Hepatocyte (in vitro differentiated cells): ENCODE measurements at places on chromosomes 6 and 20.
A peak's percentile ranks its signal among the peaks of the same experiment; 100 is the strongest.

GRCh38 chr6:111122458-111123286 is 35.4 kb downstream of the SLC16A10 start:
- DNase-seq, result no peak

DNA sequence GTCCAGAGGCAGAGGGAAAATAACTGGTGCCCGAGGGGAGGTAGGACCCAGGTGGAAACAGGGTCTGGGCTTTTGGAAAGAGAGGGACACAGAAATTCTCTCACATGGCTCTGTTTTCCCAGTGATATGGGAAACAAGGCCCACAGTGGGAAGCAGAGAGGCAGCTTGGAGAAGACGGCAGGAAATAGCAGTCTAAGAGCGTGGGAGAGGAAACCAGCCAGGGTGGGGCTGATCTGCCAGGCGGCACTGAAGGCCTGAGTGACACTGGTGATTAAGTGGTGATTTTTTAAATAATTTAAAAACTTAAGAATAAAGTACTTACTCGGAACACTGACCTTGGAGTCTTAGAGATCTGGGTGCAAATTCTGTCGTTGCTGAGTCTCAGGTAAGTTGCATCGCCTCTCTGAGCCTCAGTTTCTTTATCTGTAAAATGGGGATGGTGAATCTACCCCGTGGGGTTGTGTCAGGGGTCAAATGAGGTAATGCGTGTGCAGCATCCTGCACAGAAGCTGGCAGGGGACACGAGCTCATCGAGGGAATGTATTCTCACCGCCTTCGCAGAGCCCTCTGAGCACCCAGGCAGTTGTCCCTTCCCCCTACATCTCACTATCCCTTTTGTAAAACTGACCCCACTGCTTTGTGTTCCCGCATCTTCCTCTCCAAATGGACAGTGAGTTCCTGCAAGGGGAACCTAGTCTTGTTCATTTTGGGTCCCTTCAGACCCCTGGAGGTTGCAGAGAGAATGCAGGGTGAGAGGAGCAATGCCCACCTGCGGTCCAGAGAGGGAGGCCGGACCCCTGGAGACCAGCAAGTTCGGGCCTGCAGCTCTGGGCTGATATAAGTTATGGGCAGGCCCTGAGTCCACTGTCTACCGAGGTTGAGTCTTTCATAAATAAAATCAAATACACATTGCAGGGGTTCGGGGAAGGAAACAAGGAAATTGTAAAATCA is 228.6 kb upstream of the PMEPA1 start:
- DNase-seq, result no peak

DNA sequence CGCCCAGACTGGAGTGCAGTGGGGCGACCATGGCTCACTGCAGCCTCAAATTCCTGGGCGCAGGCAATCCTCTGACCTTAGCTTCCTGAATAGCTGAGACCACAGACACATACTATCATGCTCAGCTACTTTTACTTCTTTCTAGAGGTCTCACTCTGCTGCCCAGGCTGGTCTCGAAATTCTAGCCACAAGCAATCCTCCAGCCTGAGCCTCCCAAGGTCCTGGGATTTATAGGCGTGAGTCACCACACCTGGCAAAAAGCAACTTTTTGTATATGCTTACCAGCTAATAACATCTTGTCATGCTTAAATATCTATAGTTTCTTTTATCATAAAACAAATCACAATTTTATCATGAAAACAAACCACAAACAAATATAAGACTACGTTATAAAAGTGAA is 23.0 kb downstream of the RNASET2 start:
- DNase-seq, result no peak

- DNase-seq, result no peak
These were observed 62.6 kb downstream of the IGF2R start for GRCh38 chr6:160031442-160031841.

DNA sequence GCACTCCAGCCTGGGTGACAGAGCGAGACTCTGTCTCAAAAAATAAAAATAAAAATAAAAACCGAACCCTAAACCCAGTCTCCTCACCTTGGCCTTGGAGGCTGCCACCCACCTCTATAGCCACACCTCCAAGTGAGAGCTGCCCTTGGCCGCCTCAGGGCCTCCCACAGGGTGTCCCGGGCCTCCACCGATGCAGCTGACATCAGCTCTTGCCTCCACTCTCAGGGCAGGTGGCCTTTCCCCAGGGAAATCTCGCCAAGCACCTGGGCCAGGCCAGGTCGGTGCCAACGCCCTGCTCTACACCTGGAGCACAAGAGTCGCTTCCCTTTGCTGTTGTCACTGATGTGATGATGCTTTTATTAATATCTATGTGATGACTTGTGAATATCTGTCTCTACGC is 8.9 kb upstream of the MYL9 start:
- no peak for DNase-seq

DNA sequence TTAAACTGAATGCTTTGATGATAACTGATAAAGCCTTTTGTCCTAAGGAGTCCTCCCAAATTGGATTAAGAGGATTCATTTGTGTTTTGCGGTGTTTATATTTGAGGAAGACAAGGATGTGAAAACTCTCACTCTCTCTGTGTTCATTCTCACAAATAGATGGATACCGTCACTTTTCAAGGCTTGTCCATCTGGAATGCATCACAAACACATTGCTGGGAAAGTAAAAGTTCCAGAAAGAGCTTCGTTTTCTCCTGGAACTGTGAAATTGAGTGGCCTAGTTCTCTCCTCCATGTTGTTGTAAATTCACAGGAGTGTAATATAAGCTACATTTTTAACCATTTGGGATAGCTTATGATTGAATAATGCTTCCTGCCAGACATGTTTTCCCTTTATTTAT is 581.6 kb upstream of the FLRT3 start:
- DNase-seq, result no peak

- DNase-seq, result peak; percentile 10
These were observed 51.3 kb upstream of the REV3L start for GRCh38 chr6:111534231-111534751.

DNA sequence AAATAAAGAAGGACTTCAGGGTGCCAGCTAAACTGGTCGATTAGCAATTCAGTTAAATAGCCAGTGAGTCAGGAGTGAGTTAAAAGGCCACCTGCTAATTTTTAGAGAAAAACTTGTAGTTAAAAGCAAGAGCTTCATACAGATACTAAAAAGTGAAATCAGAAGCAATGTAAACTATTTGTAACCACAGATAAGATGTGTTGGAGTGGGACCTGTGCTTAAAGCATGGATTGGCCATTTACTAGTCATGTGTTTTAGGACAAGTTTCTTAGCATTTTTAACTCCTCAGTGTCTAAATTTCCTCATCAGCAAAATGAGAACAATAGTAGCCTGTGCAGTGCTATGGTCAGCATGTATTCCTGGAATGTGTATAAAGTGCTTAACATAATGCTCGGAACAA is 23.8 kb upstream of the HDDC2 start:
- no peak for DNase-seq

- no peak for DNase-seq
These were observed 19.9 kb downstream of the CRYBG1 start for GRCh38 chr6:106380407-106380806.
